ENCODE measurements at places on chromosomes 13 and 19. TPM values are rescaled to one million over a fixed set of nuclear protein-coding genes. Genes with fewer than 3 reads are reported as not detected.

GRCh38 chr19:5334824-5335500 lies 5.7 kb downstream of the PTPRS start:
- DNase-seq = no peak

LSR gene
- 1.8 TPM for total RNA-seq

DNA sequence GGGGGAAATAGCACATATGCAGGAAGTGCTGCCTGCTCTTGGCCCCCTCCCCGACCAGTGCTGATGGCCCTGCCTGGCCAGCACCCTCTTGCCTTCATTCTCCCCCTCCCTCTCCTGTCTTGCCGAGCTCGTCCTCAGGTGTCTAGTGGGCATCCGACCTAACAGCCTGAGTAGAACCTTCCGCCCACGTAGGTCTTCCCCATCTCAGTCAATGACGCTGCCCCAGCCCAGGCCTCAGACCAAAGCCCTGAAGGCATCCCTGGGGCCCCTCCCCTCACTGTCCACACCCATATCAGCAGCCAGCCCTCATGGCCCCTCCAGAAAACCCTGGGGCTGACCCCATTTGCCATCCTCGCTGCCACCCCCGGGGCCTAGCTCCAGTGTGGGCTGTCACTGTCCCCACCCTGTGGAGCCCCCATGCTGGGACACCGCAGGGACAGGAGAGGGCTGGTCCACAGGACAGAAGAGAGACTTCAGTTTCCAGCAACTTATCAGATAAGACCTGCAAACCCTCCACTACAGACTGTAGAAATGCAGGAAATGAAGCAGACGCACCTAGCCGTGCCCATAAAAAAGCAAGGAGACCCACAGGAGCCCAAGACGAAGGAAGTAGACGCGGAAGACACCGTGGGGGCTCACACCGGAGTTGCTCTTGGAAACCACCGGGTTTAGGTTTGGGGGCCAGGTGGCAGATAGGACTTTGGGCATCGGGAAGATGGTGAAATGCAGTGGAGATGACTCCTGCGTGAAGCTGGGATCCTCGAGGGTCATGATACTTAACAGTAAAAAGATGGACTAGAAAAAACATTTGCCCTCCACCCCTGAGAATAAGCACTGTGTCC lies 38.3 kb downstream of the AP1M1 start:
- DNase-seq = no peak

DNA sequence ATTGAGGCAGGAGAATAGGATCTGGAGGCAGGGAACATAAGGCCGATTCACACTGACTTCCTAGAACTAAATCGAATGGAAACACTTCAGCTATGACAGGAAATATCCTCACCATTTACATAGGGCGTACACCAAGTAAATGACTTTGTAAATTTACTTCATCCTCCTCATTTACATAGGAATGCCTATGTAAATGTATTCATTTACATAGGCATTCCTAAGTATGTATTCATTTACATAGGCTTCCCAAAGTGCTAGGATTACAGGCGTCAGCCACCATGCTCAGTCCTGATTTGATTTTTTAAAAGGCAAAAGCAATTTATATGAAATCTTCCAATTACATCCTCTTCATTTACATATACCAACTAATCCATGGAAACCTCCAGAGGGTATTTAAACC lies 133.1 kb upstream of the RFC3 start:
- no peak for DNase-seq

DNA sequence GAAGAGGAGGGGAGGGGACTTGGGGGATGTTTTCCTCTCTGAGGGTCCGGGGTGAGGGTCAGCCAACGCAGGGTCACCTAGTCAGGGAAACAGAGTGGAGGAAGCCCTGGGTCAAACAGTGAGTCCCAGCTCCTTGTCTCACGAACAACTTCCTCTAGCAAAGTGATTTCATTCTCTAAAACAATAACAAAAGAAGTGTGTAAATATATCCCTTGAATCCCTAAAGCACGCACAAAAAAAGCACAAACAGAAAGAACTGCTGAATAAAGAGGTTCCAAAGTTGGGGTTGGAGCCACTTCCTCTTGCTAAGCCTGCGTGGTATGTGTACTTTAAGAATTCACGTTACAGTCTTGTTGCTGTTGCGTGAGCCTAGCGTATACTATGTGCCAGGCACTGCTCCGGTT lies 1.5 kb upstream of the C5AR2 start:
- no peak for DNase-seq

GRCh38 chr13:112928972-112929782 lies 39.8 kb upstream of the MCF2L start:
- peak; percentile 53 for DNase-seq

GRCh38 chr19:55494172-55494761 lies 6.0 kb downstream of the SSC5D start:
- peak; percentile 93 for DNase-seq

GRCh38 chr19:15248648-15249527 lies 16.6 kb upstream of the EPHX3 start:
- peak; percentile 93 for DNase-seq

- no peak for DNase-seq
These were observed 341.4 kb downstream of the PCDH9 start for GRCh38 chr13:66888698-66889097.

ZNF99 gene
- not detected for total RNA-seq

- no peak for DNase-seq
These were observed 6.9 kb downstream of the REXO1 start for GRCh38 chr19:1841209-1841924.

CKAP2 gene
- total RNA-seq = 110 TPM

- no peak for DNase-seq
These were observed 25.7 kb upstream of the C13orf46 start for GRCh38 chr13:113999618-113999910.

GRCh38 chr19:19276851-19277250 lies 3.8 kb upstream of the TM6SF2 start:
- no peak for DNase-seq

GRCh38 chr13:113005076-113005865 lies 36.3 kb downstream of the MCF2L start:
- DNase-seq = no peak

DNA sequence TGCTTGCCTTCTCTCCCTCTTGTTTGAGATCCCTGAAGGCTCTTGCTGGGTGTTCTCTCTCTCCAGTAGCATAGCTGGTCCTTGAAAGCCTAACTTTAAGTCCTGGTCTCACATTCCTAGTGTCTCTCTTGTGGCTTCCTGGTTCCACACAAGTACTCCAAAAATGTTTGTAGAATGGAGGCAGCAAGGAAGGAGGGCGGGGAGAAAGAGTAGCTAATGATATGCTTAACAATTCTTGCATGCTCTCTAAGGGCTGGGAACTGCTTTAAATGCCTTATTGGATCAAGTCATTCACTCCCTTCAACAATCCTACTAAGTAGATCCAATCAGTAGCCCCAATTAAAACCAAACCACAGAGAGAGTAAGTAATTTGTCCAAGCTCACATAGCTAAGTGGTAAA lies 357.3 kb downstream of the KLF5 start:
- DNase-seq = no peak

CGB8 gene
- not detected for total RNA-seq

DNA sequence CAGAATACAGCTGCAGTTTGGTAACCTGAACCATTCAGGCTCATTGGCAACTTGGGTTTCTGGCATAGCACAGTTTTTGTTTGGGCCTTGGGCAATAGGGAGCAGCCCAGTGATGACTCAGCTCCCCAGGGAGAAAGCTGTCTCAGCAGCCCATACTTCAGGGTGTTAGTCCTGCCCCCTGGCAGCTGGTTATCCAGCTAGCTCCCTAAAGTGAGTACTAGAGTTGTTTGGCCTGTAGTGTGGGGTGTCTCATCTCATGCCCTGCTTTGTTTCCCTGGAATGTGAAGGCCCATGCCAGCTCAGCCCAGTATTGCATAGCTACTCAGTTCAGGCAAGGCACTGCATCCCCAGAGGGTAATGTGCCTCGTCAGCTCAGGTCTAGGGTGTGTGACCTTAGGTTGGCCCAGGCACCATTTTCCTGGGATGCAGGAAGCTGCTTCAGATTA lies 18.2 kb upstream of the ZNF543 start:
- peak; percentile 98 for DNase-seq

DNA sequence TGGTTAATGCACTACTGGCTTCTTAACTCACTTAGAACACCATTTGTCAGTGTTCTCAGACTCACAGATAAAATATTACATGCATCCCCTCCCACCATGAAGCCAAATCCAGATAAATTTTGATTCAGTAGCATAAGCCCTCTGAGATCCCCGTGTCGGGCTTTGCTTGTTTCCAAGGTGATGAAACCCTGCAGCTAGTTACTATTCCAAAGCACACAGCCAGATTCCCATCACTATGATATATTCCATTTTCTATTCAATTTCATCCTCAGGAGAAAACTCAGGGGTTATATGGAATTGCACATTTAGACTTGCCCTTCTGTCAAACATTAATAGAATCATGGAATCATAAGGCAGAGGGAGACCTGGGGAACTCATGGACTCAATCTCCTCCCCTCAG lies 9.4 kb upstream of the FAM124A start:
- no peak for DNase-seq

DNA sequence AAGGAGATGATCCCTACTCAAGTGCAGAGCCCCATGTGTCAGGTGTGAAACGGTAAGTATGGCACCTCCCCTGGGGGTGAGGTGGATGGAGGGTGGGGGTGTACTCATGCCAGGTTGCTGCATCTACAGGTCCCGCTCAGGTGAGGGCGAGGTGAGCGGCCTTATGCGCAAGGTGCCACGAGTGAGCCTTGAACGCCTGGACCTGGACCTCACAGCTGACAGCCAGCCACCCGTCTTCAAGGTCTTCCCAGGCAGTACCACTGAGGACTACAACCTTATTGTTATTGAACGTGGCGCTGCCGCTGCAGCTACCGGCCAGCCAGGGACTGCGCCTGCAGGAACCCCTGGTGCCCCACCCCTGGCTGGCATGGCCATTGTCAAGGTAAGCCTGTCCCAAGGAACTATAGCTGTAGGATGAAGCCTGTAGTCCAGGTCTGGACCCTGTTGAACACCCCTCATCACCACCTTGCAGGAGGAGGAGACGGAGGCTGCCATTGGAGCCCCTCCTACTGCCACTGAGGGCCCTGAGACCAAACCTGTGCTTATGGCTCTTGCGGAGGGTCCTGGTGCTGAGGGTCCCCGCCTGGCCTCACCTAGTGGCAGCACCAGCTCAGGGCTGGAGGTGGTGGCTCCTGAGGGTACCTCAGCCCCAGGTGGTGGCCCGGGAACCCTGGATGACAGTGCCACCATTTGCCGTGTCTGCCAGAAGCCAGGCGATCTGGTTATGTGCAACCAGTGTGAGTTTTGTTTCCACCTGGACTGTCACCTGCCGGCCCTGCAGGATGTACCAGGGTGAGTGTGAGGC lies 5.2 kb downstream of the TRIM28 start:
- DNase-seq = no peak

- no peak for DNase-seq
These were observed 1531.0 kb downstream of the UQCRFS1 start for GRCh38 chr19:27681972-27682371.

- DNase-seq = peak; percentile 29
These were observed 112.3 kb downstream of the POSTN start for GRCh38 chr13:37486171-37486681.

GRCh38 chr13:89136678-89137077 lies 1465.5 kb downstream of the SLITRK5 start:
- DNase-seq = no peak

EBI3 gene
- 1.1 TPM for total RNA-seq

DNA sequence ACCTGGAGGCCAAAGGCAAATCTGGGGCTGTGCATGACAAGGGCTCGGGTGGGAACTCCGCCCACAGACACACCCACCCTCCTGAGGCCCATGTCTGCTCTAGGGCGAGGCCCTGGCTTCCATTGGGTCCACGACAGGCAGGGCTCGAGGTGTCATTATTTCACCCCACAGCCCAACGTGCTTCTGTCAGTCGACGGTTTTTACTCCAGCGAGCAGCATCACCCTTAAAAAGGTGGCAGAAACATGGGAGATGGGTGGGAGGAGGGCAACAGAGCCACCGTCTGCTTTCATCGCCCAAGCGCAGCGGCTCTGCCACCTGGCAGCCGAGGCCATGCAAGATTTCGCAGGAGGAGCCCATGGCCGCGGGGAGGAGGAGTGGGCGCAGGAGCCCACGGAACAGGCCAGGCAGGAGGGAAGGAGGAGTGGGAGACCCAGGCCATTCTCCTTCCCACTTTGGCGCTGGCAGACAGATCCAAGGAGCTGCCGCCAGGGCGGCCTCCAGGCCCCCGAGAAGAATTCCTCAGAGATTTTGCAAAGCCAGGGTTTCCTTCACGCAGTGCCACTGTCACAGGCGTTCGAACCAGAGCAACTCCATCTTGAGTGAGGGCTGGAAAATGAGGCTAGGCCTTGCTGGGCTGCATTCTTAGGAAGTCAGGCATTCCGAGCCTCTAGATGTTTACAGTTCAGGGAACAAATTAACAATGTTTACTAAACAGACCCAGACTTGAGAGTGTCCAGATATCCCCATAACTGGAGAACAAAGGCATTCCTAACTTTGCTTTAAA lies 49.3 kb upstream of the TUBGCP3 start:
- DNase-seq = no peak

GRCh38 chr13:104289400-104289799 lies 1223.2 kb upstream of the SLC10A2 start:
- DNase-seq = no peak

DNA sequence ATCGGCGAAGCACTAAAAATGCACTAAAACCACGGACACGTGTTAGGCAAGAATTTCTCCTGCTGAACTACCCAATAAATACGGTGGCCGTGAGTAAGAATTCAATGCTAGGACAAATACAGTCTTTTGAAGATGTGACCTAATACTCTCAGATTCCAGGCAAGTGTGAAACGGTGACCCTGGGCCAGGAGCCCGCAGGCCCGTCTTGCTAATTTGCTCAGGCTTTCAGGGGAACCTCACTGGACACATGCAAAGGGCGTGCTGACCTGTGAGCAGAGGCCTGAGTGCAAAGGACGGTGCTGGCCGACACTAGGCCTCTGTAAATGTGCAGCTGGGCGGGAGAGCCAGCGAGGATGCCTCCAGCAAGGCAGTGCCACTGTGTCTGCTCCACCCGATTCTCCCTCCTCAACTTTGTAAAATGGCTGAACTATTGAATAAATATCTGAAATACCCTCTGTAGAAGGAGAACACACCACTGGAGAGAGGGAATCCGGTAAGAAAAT lies 70.1 kb downstream of the STK24 start:
- DNase-seq = no peak

IRGC gene
- not detected for total RNA-seq

- DNase-seq = no peak
These were observed 374.3 kb downstream of the EFNB2 start for GRCh38 chr13:106161146-106161545.

ZNF285 gene
- 3.8 TPM for total RNA-seq

C1QTNF9B gene
- total RNA-seq = not detected

- DNase-seq = no peak
These were observed 291.4 kb downstream of the IRS2 start for GRCh38 chr13:109494925-109495369.

GRCh38 chr13:29761815-29762214 lies 88.6 kb downstream of the UBL3 start:
- DNase-seq = no peak

DNA sequence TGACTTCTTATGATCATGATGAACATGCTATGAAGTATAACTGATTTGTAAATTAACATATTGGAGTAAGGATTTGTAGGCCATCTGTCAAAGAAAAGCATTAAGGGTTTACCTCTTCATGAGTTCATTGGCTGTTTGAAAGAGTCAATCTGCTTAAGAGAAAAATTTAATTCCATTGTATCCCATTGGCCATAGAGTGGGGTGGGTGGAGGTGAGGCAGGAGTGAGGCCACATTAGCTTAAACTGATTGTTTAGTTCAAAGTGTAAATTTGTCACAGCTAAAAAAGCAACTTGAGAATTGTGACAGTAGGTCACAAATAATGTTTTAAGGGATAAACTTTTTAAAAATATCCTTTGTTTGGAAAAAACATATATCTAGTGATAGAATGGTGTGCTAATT lies 11.4 kb downstream of the GPR180 start:
- DNase-seq = no peak
